ENCODE measurements at places on chromosomes 2 and 18.

GRCh38 chr2:176140513-176141317 lies 10.6 kb upstream of the HOXD4 start:
- peak; percentile 62 for DNase-seq

GRCh38 chr18:28684746-28685355 lies 507.9 kb upstream of the CDH2 start:
- DNase-seq: no peak

DNA sequence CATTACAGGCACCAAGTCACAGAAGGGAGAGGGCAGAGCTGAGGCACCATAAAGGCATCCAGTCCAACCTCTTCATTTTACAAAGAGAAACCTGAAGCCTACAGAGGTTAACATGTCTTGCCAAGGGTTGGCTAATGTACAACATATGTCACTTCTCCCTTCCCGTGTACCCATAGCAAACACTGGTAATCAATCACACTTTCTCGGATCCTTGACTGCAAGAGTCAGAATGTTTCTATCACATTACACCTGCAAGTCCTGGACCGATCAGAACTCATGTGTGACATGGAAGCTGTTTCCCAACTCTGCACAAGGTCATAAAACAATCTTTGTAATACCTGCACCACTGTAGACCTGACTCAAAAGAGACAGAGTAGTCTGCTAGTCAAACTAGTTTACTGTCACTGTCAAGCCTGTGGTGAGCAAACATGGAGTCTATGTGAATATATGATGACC lies 6.0 kb downstream of the ANKRD44 start:
- DNase-seq: no peak

DNA sequence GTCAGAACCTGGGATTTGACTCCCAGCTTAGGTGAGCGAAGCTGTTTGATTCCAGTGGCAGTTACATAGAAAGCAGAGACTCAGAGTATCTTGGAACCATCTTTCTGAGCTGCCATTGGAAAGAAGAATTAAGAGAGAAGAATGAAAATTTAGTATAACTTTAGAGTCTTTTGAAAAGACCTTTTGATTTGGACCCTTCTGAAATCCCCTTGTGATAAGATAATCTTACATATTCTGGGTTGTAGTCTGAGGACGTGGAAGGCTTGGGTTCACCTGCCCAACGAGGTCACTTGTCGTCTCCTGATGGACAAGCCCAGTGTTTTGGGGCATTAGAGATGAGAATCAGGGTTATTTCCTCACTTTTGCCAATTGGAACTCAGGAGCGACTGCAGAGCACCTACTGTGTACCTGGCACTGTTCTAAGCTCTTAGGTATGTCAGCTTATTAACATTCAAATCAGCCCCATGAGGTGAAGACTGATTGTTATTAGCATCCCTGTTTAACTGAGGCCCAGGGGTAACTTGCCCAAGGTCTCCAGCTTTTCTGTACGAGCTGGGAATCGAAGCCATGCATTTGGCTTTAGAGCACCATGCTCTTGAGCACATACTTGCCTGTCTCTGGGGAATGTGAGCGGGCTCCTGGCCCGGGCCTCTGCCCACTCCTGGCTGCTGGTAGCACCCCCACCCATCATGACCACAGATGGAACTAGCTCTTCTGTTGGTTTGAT lies 2.9 kb downstream of the HK2 start:
- DNase-seq: no peak

DNA sequence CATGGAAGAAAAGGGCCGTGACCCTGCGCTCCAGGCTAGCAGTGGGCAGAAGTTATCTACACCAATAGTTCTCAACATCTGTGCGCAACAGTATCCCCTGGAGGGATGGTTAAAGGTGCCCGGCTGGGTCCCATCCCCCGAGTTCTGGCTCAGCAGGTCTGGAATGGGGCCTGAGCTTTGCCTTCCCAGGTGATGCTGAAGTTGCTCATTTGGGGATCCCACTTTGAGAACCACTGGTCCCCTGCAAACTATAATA lies 31.1 kb downstream of the DNMT3A start:
- no peak for DNase-seq

DNA sequence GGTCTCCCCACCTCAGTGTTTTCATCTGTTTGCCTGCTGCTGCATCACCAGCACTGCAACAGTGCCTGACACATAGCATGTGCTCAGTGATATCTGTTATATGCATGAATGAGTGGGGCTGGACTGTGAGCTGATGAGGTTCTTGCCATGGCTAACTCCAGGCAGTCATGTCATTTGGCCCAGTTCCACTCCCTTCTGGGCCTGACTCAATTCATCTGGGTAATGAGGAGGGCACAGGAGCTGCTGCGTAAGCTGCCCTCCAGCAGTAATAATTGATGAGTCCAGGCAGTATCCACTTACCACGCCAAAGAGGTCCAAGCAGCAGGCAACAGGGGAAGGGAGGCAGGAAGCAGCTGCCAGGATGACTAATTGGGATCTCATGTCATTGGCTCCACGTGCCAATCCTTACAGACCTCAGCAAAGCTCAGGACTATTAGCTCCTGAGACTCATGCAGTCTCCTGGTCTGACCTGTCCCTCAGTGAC lies 34.1 kb upstream of the MAT2A start:
- DNase-seq: no peak

DNA sequence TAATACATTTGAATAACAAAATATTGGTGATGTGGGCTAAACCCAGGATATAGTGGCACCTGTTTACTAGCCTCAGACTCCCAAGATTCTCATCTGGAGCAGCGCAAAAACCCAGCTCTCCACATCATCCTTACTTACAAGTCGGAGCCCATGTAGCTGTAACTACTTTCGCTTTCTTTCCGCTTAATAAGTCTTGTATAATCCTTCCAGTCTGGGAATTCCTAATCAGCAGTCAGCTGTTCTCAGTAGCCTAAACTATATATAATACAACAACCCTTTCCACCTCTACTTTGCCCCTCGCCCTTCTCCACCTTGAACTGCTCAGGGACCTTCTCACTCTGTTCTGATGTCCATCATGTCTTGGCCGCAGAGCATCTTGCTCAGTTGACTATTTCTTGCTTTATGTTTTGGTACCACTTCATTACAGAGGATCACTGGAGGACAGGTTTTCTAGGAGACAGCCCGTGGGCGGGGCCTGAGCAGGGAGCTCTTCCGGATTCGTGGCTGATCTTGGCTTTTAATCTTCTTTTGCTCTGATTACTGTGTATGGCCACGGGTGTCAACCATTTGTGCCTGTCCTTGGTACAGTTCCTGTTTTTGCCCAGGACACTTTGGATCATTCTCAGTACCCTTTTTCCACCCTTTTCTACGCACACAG lies 119.9 kb upstream of the SERTAD2 start:
- no peak for DNase-seq

GRCh38 chr18:36440614-36441013 lies 143.1 kb downstream of the FHOD3 start:
- DNase-seq: no peak

DNA sequence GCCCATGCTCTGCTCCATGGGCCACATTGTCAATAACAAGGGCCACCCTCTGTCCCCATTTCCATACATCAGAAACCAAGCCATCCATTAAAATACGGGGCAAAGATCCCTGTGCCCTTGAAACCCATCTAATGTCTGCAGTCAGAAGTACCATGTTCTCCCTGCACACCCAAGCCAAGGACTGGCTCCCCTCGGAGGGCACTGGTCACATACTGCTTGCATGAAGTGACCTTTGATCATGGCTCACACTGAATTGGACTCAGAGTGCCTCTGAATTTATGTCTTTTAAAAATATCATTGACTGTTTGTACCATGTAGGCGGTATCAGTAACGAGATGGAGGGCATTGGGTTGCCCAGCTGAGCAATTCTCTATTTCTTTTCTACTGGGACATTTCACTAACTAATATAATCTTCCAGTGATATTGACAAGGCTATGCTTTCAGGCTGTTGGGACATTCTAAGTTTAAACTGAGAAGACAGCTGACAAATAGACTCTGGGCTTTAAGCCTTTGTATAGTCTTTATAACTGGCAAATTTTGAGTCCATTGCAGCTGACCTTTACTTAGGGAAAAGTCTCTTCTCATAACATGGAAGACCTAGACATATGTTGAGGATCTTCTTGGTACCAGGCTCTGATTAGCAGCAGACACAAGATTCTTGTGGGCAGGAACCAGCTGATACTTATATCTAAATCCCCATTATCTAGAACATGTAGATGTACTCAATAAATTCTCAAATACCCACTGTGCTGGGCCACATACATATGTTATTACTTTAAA lies 214.3 kb downstream of the MYCN start:
- DNase-seq: no peak

GRCh38 chr2:178361588-178361987 lies 89.4 kb downstream of the PRKRA start:
- DNase-seq: no peak

GRCh38 chr2:187982668-187983067 lies 309.0 kb upstream of the GULP1 start:
- DNase-seq: peak; percentile 2

DNA sequence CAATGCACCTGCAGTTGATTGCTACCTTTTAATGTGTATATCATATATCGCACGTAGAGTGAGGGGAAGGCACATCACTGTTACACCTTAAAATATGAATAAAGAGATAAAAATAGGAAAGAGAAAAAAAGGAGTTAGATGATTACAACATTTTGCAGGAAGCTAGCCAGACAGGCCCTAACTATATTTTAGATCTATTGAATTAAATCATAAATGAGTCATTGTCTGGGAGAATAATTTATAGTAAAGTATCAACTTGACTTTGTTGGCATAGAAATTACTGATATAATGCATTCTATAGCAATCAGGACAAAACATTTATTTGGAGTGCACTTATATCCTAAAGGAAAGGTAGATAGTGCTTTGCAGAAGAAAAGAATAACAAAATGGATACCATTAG lies 384.9 kb upstream of the NXPH2 start:
- no peak for DNase-seq

DNA sequence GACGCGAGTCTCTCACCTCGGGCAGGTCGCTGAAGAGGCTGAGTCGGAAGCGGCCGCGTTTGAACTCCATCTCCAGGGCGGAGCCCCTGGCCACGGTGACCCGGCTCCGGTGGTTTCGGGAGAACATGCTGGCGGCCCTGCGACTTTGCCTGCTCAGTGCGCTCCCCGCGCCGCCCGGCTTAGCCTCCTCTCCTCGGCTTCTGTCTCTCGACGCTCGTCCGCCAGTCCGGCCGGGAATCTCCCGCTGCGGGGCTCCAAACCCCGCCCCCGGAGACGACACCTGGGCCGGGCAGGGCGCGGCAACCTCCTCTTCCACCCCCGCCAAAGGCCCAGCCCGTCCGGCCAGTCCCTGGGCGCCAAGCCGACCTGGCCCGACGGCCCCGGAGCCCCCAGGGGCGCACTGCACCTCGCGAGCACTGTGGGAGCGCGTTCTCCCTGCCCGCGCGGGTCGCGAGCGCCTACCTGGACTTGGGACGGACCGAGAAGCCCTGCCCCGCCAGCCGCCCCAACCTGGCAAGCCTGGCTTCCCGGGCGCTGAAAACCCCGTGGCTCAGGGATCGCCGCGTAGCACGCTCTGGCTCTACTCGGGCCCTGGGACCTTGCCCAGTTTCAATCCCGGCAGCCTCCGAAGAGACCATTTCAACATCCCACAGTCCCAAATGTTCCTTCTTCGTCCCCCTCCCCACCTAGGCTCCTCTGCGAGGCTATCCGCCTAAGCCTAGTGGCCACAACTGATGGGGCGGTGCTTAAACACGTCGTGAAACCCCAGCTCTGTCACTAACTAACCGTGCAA lies at the start of gene RTKN:
Gene RTKN (minus strand): TSS at position 248 of the 793 bp plus-strand sequence. CDS start 121 bp downstream, at position 127.
- no peak for DNase-seq

DNA sequence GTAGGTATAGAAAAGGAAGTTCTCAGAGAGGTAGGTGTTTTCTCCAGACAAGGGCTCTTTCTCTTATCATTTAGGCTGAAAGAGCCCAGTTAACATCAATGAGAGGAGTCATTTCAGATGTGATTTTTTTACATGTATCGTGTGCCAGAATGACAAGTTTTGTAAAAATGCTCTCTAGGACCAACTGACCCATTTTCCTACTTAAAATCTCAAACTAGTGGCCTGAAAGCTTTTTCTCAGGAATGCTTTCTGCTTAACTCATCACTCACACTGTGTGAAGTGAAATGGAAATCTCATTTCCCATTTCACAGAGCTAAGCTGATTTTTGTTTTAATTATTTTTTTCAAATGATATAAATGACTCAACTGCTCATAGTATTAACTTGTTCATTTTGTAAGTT lies 128.7 kb upstream of the CYP26B1 start:
- no peak for DNase-seq

DNA sequence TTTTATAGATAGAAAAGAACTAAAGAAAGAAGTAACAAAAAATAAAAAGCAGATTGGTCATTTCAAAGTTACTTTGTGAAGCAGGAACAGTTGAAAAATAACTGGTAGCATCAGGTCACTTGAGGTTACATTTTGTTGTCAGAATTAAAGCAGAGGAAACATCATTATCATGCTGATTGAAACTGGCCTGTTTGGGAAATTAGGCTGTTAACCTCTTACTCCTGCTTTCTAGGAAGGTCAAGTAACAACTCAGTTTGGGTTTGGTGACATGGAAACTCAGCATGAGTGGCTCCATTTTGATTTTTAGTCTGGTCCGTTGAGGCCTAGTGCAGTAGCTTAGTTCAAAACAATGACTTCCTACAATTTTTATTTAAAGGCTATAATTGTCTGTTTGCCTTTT lies 1383.5 kb downstream of the DPP10 start:
- no peak for DNase-seq

DNA sequence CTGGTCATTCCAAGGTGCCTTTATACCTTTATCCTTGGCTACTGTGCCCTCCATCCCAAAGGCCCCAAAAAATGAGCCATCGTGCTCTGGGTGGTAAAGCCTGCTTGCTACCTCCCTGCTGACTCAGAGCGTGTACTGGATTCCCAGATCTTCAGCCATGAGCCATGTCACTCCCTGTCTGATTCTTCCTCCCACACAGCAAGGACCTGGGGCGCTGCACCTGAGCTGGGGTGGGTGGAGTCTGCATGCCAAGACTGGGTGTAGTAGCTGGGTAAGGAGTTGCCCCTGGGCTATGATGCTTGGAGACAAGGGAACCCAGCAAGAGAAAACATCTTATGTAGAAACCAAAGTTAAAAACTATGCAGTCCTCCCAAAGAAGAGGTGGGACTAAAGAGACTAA lies 37.2 kb upstream of the APCDD1 start:
- no peak for DNase-seq

DNA sequence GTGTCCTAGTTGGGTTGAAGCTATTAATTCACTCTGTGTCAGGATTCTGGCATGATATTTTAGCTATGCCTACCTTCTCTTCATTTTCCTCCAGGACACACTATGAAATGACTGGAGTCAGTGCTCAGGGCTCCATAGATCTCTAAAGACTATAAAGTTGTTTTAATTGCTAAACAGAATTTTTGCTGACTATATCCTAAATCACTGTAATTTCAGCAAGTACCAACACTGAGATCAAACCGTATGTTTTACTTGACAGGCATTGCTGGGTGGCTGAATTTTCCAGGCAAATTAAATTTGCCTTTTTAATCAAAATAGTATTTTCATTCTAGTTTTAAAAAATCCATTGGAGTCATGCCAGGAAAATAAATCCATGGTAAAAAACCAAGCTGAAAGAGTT lies 138.1 kb downstream of the LRP1B start:
- DNase-seq: no peak

DNA sequence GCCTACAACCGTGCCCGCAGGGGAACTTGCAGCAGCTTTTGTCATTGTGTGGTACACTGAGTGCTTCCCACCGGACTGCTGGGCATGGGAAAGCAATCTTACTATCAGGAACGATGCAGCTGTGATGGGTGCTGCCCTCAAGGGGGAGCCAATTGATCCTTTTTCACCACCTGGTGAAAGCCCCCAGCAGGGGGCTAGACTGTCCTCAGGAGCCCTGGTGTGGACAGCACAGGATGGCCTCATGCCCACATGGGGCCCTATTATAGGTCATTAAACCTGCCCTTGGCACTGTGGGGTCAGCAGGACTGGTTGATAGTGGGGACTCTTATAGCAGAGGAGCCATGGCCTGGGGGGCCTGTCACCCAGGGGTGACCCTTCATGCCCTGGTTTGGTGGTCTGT lies 172.2 kb downstream of the GLI2 start:
- no peak for DNase-seq

Measured in HL-60 (cell line).